ENCODE measurements at places on chromosomes 2 and 18.

DNA sequence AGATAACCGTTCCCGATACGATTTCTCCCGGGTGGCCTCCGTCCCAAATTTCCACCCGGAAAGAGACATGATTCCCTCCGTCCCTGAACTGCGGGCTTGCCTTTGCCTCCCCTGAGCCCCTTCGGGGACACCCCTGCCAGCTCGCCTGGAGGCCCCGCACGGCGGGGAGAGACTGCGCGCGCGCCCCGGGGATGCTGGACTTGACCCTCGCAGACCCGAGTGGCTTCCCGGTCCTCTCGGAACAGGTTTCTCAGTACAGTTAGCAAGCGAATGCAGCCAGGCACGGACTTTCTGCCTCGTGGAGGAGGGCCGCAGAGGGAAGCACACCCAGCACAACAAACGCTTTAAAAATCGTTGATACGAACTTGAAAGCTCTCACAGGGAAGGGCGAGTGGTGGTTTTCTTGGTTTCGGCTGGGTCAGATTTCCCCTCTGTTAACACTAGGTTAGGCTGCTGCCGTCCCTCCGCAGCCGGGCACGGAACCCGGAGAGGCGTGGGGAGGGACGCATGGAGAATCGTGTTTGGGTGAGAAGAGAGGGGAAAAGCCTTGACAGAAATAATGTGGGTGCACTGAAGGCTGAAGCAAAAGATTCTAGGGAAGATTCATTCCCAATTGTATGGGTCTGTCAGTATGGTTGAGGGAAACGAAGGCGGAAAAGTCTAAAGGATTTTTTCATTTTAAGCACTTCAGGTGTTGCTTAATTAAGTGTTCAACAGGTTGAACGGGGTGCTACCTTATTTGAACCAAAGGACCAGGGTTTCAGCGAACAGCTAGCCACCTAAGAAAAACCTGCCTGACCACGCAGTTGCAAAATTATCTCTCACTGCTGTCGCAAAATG, 916 bp downstream of the TNFRSF11A start:
- DNase-seq, result no peak

DNA sequence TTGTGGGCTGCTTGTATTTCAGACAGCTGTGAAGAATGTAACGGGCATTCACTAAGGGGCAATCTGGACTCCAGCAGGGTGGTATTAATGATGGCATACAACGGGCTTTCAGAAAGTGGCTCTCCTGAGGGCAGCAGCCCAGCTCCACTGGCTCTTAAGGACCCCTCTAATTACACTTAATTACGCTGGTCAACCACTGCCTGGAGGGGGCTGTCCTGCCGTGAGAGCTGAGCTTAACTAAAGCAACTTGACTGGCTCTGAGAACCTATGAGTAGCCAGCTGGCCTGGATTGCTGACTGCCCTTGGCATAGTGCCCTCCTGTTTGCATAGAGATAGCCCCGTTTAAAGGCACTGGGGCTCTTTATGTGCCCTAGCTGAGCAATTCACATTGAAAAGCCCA, 3.8 kb downstream of the LIPG start:
- DNase-seq, result no peak

- no peak for DNase-seq
Measured at GRCh38 chr2:172642301-172643020, 86.6 kb downstream of the PDK1 start.

DNA sequence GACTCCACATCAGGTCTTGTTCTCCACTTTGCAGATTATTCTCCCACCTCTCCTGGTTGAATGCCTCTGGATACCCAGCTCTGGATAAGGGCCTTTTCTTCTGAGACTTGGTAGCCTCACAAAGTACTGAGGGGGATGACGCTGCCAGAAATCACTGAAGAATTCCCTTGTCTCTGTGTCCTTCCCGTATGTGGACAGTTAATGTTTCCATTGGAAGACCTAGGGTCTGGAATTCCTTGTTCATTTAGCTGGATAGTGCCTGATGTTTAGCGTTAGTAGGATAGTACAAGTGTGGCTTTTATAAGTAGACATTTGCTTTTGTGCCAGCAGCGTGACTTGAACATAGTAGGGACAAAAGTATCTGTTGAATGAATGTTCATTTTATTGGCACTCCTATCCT, 76.9 kb downstream of the CLHC1 start:
- DNase-seq, result no peak

DNA sequence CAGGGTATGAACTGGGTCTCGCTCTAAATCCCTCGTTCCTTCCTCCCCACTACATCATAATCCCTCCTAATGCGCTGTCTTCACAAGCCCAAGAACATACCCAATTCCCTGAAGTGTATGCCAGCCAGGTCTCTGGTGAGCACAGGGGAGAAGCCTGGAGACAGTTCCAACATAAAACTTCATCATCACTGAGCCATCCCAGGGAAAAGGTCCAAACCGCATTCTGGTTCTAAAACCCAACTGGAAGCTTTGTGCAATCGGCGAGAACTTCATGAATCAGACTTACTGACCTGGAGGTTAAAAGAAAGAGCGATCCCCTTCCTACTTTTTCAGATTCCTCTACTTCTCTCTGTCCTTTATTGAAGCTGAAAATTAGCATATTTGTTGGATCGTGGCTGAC, 132.7 kb downstream of the ALPK2 start:
- no peak for DNase-seq

DNA sequence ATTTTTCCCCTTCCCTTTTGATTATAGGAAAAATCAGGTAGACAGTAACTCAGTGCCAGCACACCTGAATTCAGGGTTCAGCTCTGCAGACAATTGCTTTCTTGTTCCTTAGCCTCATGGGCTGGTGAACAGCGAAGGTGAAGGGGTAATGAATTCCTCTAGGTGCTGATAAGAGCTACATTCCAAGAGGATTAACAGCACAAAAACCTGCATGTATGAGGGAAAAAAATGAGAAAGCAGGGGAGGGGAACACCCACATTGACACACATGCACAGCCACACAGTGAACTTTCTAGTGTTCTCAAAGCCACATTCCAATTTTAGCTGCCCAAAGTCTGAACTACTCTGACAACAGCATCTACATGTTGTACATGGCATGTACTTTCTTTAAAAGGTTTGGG, 46.1 kb downstream of the SPATS2L start:
- no peak for DNase-seq

DNA sequence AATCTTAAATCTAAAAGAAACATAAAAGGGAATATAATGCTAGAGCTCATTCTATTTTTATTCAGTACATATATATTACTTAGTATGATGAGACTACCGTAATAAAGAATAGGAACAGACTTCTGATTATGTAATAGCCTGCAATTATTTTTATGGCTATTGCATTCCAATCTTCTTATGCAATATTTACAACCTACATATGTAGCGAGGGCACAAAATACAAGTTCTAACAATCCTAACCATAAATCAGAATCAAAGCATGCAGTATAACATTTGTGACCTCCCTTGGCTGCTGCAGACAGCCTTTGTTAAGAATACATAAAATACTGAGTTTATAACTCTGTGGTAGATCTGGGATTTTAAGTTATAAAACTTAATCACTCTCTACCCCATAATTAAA, 177.6 kb downstream of the BABAM2 start:
- DNase-seq, result no peak

GRCh38 chr18:13617826-13618515, 108.4 kb downstream of the FAM210A start:
- no peak for DNase-seq

- DNase-seq, result no peak
Measured at GRCh38 chr18:26706911-26707351, 158.6 kb downstream of the AQP4 start.

DNA sequence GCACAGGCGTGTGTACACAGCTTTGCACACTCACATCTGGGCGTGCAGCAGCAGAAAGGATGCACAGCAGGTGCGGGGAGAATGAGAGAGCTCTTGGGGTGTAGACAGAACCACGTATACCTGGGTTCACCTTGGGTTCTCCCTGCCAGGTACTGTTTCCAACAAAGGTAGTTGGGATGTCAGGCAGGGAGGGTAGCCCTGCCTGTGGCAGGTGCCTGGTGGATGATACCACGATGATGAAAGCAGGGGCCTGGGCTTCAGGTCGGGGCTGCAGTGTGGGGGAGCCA, 6.5 kb upstream of the ARID5A start:
- no peak for DNase-seq

GRCh38 chr2:19979932-19980331, 10.0 kb downstream of the WDR35 start:
- DNase-seq, result no peak

DNA sequence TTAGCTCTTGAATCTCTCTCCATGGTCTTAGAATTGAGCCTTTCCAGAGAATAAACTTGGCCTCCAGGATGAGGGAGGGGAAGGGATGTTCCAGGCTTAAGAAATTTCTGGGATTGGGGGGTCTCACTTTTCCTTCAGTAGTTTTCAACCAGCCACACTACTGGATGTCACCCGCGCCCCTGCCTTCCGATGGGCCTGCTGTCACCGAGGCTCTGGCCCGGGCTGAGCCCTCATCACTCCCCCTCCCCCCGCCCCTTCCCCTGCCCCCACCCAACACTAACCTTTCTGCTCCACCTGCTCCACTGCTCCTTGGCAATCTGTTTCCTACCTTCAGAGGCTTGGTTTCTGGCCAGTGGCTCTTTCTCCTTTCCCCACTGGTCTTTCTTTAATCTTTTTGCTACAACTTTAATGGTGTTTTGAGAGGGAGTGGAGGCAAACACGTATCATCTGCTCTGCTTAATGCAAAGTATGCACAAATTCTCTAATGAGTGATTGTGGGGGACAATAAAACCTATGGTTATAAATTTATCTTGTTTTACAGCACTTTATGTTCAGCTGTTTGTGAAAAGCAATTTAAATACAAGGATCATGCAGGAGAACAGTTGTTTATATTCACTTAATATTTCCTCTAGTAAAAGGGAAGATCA, 155.1 kb downstream of the WDSUB1 start:
- DNase-seq, result no peak

GRCh38 chr2:231425811-231426703, 30.5 kb downstream of the B3GNT7 start:
- DNase-seq, result peak; percentile 74

- DNase-seq, result no peak
Measured at GRCh38 chr2:148301362-148301761, 280.5 kb downstream of the MBD5 start.

- no peak for DNase-seq
Measured at GRCh38 chr2:3099145-3099859, 278.3 kb downstream of the EIPR1 start.

- no peak for DNase-seq
Measured at GRCh38 chr2:12930391-12930790, 213.7 kb downstream of the TRIB2 start.

DNA sequence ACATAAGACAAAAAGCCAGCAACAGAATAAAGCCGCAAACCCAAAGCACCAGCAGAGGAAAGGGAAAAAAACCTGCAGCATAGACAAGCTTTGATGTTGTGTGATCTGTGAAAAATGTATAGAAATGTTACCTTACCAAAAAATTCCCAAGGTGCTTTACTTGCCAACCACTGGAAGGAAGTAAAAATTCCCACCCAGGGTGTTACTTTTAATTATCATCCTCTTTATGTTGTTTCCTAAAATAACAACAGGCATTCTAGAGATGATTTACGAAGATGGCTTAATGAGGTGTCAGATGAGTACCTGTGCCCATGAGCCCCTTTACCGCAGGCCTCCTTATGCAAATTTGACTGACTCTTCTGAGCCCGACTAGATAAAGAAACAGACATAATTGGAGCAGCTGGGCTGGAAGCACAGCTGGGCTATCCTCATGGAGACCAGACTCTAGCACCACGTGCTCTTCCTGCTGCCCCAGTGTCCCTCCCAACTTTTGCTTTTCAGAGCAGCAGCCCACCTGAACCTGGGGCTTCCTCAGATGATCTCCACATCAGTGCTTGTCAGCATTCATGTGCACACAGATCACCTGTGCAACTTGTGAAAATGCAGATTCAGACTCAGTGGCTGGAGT, 41.5 kb downstream of the SRSF7 start:
- no peak for DNase-seq

GRCh38 chr18:38290229-38290628, 724.6 kb upstream of the CELF4 start:
- DNase-seq, result no peak

DNA sequence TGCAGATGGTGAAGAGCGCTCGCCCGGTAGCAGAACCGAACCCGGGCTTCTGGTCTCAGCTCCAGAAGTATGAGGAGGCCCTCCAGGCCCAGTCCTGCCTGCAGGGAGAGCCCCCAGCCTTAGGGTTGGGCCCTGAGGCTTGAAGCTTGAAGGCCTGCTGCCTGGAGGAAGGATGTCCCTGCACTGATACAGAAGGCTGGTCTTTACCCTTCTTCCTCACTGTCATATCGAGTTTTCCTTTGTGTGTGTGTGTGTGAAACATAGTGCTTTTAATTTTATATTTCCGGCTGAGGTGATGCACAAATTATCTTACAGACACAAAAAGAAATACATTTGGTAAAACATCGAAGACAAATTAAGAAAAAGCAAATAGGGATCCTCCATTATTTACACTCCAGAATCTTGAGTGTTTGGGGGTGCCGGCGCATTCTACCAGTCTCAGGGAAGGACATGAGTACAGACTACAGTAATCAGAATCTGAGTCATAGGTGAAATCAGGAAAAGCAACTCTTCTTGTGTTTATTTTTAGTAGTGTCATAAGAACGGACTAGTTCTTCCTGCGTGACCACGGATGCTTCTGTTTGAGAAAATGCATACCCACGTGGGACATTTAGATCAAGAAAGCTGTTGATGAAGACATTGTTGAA, 1.3 kb downstream of the DUSP28 start:
- no peak for DNase-seq

DNA sequence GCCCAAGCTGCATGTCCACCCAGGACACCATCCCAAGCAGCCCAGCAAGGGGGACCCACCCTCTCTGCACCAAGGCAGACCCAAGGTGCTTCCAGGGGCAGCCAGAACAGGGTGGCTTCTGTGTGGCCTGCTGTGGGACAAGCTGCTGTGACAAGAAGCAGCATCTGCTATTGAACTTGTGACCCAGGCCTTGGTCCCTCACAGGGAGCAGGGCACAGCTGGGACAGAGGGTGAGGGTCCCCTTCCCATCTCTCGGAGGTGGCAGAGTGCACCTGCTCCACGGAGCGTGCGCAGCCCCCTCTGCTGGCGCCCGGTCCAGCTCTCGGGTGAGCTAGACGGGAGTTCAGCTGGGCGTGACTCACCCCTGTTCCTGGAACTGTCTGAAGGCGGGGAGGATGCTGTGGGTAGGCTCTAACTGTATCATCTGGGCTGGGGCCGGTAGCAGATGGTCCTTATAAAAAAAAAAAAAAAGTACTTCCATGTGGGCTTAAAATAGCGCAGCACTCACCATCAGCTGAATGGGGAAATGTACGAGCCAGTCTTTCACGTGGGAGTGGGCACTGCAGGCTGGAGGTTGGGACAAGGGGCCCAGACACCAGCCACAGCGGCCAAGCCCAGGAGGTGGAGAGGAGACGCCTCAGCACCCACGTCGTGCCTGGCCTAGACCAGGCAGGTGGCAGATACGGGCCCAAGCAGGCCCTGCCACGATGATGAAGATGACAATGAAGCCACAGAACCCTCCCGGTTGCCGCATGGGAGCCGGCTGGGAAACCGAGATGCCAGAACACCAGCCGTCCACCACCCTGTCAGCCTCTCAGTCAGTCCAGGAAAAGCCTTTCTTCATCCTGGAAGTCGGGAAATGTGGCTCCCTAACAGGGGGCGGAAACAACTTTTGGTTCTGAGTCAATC, 136.8 kb upstream of the ID2 start:
- peak; percentile 89 for DNase-seq

GRCh38 chr2:191567206-191567605, 110.7 kb upstream of the NABP1 start:
- no peak for DNase-seq

Measured in stimulated activated CD8-positive, alpha-beta memory T cell treated with anti-CD3 and anti-CD28 coated beads, Interleukin-7, amount 100 ng/mL, for 4 hours (primary cell).